ENCODE measurements at places on chromosomes 5 and 9.

DNA sequence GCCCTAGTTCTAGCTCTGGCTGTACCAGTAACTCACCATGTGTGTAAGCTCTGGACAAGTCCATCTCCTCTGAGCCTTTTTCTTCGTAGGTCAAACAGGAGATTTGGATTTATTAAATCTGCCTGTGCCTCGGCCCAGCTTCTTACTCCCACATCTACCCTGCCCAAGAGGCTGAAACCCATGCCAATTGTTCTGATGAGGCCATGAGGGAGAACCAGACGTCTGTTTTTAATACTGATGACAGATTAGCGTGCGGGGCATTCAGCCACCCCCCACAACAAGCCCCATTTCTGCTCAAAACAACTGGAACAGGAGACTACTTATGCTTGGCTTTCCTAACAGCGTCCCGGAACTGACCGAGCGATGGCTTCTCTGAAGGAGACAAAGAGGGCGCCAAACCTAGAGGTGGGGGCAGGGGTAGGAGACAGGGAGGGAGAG is 81.2 kb upstream of the TRIM32 start:
- no peak for DNase-seq

DNA sequence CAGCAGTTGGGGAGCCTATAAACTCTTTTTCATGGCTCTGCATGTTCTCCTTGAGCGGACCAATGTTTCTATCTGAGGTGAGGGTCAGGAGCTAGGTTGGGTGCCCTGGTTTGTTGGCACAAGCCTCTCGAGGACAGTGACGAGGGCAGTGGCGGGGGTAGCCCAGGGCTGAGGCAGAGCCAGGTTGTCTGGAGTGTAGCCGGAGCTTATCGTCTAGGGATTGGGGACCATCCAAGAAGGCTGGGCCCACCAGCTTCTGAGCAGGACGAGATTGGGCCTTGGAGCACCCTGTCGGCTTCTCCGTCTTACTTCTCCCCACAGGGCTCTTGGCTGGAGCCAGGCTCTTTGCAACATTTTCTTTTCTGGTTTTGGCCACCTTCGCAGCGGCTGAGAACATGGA is 13.2 kb upstream of the CCL21 start:
- no peak for DNase-seq

- DNase-seq = no peak
Measured at GRCh38 chr9:37575001-37575400, 1.2 kb downstream of the FBXO10 start.

DNA sequence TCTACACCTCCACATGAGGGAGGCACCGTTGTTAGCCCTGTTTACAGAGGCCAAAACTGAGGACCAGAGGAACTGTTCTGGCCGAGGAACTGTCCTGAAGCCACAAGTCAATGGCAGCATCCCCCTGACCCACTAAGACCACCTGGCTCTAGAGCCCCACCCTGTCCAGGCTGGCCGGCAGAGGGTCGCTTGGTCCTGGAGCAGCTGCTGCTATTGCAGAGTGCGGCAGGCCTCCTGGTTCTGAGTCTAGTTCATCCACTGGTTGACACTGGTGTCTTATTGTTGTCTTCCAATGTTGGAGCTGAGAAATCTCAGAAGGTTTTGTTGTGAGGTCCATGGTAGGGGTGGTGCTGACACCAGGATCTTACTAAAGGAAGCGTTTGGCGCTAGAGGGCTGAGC is 26.6 kb upstream of the ANGPTL2 start:
- DNase-seq = no peak

Data from bone marrow (tissue), 2 donors.